ENCODE measurements at places on chromosomes 13 and 19.

DNA sequence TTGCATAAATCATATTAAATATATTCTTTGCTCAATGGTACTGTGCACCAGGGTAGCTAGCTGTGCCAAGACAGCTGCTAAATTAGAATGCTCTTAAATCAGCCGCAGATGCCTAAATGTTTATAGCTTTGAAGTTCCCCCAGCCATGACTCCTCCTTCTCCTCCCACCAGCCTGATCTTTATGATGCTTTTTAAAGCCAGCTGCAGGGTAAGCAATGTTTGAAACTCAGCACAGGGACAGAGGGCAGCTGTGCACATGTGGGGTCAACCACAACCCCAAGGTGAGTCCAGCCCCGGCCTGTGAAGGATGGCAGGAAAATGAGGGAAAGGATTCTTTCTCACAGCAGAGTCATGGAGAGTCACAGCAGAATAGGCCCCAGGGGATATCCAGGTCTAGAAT lies 635.7 kb downstream of the UQCRFS1 start:
- DNase-seq = no peak

GRCh38 chr19:28971049-28971448 lies 241.9 kb downstream of the UQCRFS1 start:
- DNase-seq = no peak

DNA sequence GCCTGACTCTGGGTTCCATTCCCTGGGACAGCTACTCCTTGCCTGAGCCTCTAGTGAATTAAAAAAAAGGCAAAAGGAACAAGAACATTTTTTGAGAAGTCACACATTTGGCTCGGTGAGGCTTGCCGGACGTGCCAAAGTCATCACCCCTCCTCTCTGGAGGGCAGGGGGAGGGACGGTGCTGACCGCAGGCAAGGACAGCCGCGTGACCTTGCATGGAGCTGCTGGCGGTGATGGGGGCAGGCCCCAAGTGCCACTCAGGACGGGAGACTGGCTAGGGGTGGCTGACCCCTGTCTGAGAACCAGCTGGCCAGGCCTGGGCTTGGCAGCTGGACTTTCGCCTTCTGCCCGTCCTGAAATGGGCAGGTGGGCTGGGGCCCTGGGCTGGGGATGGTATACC lies 26.4 kb downstream of the MAP2K2 start:
- no peak for DNase-seq

- DNase-seq = no peak
Measured at GRCh38 chr19:45814166-45814780, 835 bp downstream of the RSPH6A start.

- no peak for DNase-seq
Measured at GRCh38 chr13:30727491-30728355, 7.6 kb upstream of the ALOX5AP start.

DNA sequence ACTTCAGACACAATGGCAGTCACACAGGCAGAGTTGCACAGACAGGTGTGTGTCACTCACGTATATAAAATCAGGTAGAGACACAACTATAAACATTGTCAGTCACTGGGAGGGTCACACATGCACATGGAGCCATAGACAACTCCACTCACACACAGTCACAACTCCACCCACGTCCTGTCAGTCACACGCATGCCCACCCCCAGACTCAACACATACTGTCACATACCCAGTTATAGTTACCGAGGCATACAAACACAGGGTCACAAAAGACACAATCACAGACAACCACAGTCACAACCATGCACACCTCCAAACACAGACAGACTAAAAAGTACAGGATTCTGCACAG lies 1.5 kb downstream of the NUMBL start:
- DNase-seq = no peak

GRCh38 chr19:30842926-30843325 lies 470.7 kb downstream of the ZNF536 start:
- no peak for DNase-seq

DNA sequence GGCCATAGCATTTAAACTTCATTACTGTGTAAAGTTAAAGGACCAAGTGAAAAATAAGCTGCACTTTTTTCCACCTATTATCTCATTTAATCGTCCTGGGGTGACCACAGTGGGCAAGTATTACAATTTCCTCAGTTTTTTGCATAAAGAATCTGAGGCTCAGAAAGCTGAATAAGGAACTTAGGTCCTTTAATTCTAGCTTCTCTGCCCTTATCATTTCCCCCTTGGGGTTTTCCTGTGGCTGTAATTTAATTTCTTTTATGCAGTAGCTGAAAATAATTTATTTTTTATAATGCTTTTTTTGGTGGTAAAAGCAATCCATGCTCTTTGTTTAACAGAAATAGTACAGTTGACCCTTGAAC lies 59.8 kb upstream of the RCBTB2 start:
- DNase-seq = no peak

DNA sequence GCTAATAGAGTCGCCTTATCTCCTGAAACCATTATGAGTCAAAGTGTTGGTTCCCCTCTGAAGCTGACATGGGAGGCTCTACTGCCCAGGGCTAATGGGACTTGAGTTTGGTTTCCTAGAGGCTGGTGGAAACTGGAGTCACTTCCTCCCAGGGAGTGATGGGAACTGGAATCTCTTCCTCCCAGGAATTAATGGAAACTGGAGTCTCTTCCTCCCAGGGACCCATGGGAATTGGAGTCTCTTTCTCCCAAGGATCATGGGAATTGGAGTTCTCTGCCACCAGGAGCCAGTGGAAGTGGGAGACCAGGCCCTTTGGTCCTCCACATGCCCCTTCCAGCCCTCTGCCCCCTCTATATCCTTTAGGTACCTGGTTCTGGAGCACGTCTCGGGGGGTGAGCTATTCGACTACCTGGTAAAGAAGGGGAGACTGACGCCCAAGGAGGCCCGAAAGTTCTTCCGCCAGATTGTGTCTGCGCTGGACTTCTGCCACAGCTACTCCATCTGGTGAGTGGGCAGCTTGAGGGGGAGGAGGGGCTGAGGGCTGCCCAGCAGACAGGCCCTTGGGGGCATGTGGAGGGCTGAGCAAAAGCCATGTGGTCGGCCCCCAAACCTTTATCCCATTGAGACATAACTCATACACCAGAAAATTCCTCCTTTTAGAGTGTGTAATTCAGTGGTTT lies 5.5 kb downstream of the BRSK1 start:
- DNase-seq = no peak

GRCh38 chr13:51950722-51951121 lies 60.5 kb downstream of the ATP7B start:
- no peak for DNase-seq

DNA sequence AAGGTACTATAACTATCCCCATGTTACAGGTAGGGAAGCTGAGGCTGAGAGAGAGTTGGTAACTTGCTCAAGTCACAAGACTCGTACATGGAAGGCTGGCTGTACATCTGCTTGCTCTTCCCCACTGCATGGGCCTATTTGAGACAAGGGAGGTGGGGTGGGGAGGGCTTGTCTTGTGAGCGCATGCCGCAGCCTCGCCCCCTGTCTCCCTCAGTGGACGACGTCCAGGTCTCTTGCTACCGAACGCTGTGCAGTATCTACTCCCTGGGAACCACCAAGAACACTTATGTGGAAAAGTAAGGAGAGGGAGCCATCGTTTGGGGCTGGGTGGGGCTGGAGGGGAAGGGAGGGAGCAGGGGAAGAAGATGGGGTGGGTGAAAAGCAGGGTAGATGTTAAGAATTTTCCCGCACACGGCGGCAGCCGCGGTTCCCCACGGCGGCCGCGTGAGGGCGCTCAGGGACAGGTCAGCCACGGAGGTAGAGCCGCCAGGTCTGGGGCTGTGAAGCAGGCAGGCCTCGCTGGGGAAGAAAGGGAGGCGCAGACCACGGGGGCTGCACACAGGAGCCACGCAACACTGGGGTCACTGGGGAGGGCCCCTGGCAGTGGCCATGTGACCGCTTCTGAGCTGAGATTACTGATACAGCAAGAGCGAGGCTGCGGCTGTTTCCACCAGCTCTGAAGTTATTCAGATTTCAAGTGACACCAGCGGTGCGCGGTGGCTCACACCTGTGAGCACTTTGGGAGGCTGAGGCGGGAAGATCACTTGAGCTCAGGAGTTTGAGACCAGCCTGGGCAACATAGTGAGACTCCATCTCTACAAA lies 81.5 kb downstream of the RYR1 start:
- DNase-seq = peak; percentile 38

GRCh38 chr19:32317086-32317485 lies 28.3 kb upstream of the ZNF507 start:
- DNase-seq = no peak
